HAP-1 (cell line): ENCODE measurements at places on chromosomes 13 and 19.

GRCh38 chr19:51044327-51044726 is 9.5 kb upstream of the KLK12 start:
- DNase-seq: no peak

DNA sequence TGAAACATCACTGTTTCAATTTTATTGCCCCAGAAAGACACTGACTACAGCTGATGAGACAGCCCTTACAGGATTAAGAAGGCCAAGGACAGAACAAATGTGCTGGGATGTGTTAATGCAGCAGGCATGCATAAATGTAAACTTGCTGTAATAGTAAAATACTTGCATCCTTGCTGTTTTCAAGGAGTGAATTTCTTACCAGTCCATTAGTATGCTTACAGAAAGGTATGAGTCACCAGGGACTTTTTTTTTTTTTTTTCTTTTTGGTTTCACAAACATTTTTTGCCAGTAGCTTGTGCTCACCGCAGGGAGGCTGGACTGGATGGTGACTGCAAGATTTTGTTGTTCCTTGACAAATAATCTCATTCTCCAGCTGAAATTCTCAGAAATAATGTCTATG is 55.1 kb downstream of the GPR180 start:
- DNase-seq: no peak

DNA sequence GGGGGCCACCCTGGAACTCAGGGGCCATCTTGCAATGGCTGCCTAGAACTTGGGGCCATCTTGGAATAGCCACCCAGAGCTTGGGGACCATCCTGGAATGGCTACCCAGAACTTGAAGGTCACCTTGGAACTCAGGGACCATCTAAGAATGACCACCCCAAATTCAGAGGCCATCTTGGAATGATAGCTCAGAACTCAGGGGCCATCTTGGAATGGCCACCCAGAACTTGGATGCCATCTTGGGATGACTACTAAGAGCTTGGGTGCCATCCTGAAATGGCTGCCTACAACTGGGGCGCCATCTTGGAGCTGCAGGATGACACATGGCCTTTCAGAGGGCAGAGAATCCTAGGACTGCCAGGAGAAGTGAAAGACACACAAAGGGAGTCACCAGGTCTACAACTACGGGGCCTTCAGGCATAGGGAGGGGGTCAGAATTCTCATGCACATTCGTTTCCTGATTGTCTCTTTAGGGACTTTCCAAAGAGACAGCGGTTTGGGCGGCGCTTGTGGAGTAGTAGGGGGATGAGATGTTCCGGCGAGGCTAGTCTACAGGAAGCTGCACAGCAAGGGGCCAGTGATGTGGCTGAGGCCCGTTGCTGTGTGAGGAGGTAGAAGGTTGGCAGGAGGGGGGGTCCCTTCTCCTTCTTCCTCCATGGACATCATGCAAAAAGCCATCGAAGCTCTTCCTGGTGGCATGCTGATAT is 125.0 kb downstream of the IER2 start:
- no peak for DNase-seq

- DNase-seq: no peak
These were observed 204.3 kb upstream of the IPO5 start for GRCh38 chr13:97749174-97749573.

GRCh38 chr19:17719730-17720400 is 585 bp downstream of the MAP1S start:
- no peak for DNase-seq

DNA sequence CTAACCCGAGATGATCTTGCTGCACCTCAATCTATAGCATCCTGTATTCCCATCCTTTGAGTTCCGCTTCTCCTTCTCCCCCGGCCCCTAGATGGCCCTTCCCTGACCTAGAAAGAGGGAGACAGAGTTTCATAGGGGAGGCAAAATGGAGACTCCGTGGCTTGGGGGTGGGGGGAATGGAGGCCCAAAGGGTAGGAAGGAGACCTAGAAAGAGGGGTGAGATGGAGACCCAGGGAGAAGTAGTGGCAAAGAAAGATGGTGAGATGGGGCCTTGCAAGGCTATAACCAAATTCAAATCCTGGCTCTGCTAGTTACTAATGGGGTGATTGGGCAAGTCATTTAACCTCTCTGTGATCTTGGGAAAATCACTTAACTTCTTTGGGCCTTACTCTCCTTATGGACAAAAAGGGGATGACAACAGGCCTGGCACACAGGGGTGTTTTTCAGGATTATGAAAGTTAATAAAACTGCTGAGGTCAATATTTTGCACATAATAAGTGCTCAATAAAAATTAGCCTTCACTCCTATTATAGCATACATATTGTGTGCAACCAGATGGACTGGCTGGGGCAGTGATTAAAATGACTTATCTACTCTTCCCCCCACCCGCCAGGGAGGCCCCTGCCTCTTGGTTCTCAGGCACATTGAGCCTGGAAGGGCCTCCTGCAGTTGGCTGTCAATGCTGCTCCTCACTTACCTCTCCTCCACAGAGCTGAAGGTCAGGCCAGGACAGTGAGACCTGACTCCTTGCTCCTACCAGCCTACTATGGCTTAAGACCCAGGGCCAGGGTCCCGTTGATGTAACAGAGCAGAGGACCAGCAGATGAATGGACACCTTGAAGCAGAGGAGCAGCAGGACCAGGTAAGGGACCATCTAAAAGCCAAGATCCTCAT is 633 bp downstream of the SPHK2 start:
- DNase-seq: no peak

DNA sequence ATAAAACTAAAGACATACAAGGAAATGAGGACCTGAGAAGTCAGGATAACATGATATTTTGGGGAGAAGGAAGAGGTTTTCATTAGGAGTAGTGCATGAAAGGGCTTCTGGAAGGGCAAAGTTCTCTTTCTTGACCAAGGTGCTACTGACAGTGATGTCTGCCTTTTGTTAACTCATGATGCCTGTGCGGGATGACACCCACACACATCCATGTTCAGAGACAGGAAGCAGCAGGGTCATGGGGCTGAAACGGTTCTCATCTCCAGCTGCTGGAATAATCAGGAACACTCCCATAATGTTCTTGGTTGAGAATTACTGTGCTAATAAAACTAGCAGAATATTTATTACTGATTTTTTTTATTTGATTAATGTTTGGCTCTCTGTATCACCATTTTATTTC is 29.1 kb downstream of the KCNC3 start:
- DNase-seq: no peak

DNA sequence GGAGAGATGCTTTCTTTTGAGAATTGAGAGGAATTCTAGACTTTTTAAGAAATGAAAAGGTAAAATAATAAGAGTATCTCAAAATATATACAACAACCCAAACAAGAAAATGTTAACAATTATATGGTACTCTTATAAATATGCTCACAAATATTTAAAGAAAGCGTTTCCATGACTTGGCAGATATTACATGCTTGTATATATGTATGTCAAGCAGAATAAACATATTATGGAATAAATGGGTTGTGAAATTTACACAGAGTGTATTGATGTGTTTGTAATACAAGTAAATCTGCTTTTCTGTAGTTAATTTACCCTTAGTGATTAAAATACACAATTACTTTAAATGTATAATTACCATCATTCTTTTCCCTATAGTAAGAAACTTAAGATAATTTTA is 65.8 kb downstream of the GPC6 start:
- DNase-seq: no peak

DNA sequence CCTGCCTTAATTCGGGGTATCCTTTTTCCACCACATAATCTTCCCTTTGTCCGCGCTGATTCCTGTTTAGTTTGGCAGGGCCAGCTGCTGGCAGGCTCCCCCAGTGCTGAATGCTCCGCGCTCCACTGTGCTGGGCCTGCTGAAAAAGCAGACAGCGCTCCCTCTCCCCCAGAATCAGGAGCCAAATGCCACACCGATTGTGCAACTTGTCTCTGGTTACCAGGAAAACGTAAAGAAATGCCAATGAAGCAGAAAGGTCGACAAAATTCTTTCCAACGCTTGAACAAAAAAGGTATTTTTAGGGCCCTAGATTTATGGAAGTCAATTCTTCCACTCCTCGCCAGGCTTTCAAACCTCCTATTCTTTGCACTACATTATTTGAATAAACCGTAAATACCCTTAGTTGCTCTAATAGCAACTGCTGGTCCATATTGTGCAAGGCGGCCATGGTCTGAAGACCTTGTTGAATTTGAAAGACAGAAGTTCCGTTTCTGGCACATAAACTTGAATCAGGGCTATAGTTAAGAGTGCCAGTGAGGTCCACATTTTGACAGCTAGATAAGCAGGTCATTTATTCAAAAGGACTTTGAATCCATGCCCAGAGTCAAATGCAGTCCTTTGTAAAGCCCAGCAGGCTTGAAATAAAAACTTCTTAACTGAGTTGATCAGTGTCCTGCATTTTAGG is 206.7 kb upstream of the RFC3 start:
- peak; percentile 79 for DNase-seq

DNA sequence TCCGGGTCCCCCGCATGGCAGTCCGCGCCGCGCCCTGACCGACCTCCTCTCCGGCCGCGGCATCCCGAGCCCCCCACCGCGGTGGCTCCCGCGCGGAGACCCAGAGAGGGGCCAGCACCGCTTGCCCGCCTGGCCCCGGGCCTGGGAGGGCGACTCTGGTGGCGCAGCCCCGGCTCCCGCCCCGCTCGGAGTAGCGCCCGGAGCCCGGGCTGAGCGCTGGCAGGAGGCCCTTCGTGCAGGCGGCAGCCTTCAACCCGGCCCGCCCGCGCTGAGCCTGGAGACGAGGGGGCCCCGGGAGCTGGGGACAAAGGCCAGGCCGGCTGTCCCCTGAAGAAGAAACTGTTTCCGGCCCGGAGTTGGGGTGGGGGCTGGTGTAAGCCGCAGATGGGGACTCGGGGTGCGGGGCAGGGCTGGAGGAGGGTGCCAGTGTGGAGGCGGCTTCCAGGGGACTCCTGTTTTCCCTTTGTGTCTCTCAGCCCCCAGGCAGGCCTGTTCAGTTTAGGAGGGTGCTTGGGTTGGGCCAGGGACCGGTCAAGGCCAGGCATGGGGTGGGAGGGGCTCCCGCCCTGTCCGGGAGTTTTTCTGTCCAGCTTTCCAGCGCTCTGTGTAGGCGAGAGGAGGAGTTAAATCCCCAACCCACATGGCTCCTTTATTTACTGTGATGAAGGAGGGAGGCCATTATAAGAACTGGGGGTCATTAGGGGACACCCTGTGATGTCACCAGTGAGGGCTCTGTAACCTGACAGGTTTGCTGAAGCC is 935 bp downstream of the LRP3 start:
- peak; percentile 34 for DNase-seq

GRCh38 chr19:6707011-6707657 is 13.3 kb downstream of the C3 start:
- no peak for DNase-seq

- no peak for DNase-seq
These were observed 143.9 kb downstream of the MTUS2 start for GRCh38 chr13:28964052-28964451.

- no peak for DNase-seq
These were observed 930 bp downstream of the ZNF136 start for GRCh38 chr19:12163826-12164225.

DNA sequence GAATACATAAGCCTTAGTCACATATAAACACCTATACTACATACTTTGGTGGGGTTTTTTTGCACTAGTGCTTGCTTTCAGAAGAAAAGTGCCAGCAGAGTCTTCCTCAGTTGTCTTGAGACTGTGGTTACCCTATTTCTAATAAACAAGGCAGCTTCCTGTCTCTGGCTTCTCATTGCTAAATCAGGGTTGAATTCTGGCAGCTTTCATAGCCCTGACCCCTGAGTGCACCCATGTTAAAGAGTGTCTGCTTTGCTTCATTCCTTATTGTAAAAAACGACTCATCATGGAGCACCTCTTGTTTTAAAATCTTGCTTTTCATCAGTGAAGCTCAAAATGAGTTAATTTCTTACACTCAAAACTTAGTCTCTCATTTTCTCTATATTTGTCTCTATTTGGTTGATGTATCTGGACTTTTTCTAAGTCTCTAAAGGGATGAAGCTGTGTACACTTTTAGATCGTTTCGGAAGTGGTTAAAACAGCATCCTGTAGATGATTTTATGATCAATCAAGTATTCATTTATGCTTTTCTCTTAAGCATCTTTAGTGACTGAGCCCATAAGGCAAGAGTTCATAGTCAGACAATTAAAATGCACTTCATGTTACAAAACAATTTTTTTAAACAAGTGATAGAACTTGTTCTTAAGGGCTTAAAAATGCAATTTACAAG is 72.1 kb downstream of the KLF12 start:
- DNase-seq: no peak

- no peak for DNase-seq
These were observed 69.6 kb downstream of the RNASEH2B start for GRCh38 chr13:50979187-50979586.

DNA sequence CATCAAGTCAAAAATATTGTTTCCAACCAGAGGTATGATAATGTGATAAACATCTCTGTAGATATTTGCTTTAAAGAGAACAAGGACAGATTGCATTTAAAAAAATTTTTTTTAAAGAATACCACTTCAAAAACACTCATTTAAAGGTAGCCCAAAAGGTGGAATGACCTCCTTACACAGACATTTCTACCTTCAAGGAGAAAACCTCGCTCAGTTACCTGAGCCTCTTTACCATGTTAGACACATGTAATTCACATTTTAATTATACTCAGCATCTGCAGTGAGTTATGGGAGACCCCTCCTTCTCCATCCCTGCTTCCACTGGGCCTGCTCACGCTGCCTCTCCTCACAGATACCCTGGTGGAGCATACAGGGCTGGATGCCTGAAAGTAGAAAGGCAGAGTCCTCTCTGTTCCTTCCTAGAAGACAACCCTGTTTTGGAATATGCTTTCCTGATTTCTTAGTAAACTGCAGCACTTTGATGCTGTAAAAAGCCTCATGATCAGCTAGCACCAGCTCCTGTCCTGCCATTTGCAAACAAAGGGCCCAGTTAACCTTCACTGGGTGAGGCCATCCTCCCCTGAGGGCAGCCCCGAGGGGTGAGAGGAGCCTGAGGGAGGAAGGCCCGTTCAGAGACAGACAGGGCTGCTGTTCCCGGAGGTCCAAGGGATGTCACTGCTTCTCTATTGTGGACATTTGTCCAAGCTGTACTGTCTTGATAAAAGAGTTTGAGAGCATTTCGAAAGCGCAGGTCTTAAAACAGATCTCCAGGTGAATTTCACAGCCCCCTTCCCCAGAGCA is 117.8 kb downstream of the IRS2 start:
- no peak for DNase-seq

DNA sequence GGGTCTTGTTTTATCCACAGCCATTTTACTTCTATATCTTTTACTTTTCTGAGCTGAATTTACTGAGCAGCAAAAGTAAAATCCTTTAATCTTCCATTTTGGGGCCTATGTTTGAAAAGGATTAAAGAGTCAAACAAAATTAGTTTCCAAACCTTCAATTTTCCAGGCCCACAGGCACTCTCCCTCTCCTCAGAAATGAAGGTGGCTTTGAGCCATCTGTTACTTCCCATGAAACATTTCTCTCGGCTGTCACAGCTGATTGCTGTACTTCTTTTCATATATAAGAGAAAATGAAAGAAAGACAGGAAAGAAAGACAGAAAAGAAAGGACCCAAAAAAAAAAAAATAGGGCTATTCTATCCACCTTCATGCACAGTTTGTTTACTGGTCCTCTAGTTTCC is 194.9 kb downstream of the LACC1 start:
- no peak for DNase-seq

- DNase-seq: peak; percentile 90
These were observed 2.3 kb upstream of the MZF1 start for GRCh38 chr19:58575183-58576041.
